ENCODE measurements at places on chromosomes 2 and 18.

- DNase-seq = no peak
Measured at GRCh38 chr2:222255090-222255489, 43.7 kb downstream of the PAX3 start.

- DNase-seq = no peak
Measured at GRCh38 chr18:70015127-70015526, 67.5 kb upstream of the CD226 start.

GRCh38 chr18:21163647-21164547 lies 52.3 kb upstream of the ROCK1 start:
- DNase-seq = no peak

- DNase-seq = no peak
Measured at GRCh38 chr2:222790932-222791331, 69.9 kb upstream of the ACSL3 start.

DNA sequence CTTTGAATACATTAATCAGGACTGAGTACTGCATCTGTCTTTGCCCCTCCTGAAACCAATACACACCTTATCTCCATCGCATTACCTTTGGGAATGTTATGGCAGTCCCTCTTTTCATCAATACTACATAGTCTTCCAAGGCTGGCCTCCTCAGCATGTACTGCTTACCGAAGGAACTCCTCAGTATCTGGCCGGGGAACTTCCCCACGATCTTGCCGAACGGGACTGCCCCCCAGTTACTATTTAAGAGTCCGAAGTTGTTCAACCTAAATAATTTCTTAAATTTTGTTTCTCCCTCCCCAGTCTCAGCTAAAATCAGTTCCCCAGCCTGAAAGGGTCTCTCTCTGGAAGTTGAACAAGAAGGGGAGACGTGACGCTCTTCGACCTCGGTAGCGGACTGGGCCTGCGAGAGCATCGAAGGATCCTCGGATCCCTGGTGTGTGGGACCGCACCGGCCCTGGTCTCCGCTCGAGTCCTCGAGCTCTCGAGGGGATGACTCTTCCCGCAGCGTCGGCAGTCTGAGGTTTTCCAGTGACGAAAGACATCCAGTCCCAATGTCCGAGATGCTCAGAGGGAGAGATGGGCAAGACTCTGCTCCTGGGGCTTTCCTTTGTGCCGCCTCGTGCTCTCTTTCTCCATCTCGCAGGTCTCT lies 489 bp downstream of the TRMT61B start:
- no peak for DNase-seq

Measured in right renal pelvis (tissue), 4 donors.